SW480 (cell line): ENCODE measurements at places on chromosomes 4 and X.
A peak's percentile ranks its signal among the peaks of the same experiment; 100 is the strongest.

DNA sequence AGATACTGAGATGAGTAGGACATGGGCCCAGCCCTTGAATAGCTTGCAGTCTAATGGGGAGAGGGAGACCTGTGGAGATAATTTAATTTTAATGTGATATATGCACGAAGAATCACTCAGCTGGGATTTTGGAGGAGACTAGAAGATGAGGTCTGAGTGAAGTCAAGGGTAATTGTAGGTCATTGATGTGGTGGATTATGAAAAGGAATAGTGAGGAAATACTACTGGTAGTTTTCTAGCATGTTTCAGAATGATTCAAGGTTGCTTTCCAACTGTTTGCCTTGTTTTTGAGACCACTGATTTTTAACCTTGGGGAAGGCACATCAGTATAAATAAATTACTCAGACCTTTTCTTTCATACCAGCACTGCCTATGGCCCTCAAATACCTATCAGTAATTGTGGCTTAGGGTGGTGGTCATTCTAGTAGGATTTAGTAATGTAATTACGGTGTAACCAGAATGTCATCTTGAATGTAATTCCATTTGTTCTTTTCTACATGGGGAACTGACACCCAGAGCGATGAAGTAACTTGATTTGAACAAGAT, 25.6 kb downstream of the PTTG2 start:
- DNase-seq, result no peak

DNA sequence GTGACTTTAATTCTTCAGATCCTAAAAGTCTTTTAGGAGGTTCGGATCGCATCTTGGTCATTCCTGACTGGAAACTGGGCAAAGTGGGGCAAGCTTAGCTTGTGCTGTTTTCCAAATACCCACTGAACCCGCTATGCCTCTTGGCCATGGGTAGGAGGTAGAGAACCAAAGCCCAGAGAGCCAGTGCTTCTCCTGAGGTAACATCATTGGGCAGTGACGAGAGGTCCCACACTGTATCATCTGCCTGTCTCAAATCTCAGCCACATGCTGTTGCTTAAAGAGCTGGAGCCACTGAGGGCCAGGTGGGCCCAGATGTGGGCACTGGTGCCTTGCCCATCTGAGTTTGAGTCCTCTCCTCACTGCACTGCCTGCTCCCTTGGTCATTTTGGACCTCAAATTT, 68.2 kb downstream of the SLC2A9 start:
- DNase-seq, result no peak

DNA sequence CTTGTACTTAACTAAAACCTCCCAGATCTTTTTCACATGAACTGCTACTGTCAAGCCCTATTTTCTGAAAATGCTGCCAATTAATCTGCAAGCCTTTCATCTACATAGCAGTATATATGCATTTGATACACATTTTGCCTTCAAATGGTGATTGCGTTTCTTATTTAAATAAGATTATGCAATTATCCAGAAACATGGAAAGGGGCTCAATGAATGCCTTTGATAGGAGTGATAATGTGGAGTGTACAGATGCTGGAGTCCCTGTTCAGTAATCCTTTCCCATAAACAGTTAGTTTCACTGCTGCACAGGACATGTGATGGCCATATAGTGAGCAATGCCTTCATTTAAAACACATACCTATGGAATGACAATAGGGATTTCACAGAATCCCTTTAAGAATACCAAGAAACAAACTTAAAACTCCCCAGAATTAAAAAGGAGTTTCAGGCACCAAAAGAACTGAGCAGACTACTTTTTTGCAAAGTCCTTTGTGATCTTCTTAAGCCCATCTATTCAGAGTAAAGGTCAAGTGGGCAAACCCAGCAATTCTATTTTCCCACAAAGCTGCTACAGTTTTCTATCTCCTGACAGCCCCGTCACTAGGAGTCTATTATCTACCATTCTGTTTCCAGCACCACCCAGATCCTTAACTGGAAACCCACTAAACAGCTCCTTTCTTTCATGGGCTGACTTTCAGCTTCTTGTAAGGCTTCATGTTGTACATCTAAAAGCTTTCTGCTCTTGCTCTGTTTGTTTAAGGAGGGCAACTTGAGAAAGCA, 120.3 kb downstream of the UNC5C start:
- no peak for DNase-seq

DNA sequence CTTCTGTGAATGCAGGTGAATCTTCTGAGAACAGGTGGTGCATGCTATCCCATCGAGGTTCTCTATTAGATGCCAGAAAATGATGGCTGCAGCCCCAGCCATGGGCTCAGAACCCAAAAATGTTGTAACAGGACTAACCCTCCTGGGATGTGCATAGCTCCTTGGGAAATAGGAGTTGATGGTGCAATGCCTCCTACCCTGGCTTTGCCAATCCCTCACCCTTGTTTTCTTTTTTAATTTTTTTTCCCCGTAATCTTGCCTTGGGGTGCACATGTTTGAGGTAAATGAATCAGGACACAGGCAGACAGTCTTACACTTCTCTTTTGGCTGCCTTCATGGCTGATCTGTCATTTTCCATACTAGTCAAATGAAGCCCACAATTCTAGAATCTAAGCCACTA, 96.6 kb downstream of the KIT start:
- no peak for DNase-seq

- peak; percentile 27 for DNase-seq
Observed at GRCh38 chr4:164700471-164700870, 53.5 kb upstream of the SMIM31 start.

- DNase-seq, result peak; percentile 66
Observed at GRCh38 chrX:72003811-72004750, 93.4 kb downstream of the NHSL2 start.

DNA sequence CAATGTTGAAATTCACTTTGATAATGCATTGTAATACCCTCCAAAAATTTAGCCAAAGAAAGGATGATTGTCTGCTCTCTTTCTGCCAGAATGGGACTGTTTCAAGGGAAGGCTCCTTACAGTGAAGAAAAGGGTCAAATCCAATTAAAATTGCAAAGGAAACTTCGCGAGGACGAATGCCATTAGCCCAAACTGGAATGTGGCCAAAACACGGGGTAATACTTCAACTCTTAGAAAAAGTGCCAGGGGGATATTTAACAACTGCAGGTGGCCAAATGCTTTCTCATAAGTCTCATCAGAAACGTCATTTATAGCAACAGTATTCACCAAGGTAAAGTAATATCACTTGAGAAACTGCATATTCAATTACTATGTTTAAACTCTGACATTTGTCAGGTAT, 29.0 kb downstream of the NKX3-2 start:
- no peak for DNase-seq

GRCh38 chr4:167883266-167883665, 209.1 kb upstream of the ANXA10 start:
- no peak for DNase-seq
